IMR-90 (cell line): ENCODE measurements at places on chromosomes 5 and 9. TPM values are rescaled to one million over a fixed set of nuclear protein-coding genes. Genes with fewer than 3 reads are reported as not detected.

The CCL28 gene
- under 0.01 TPM in 2 replicates for total RNA-seq

The SAPCD2 gene
- 3.3 and 3.4 TPM in 2 replicates for total RNA-seq

The CDHR2 gene
- total RNA-seq = not detected in 2 replicates

The NRARP gene
- not detected in 2 replicates for total RNA-seq

The SNAPC4 gene
- total RNA-seq = 2.5 and 3.1 TPM in 2 replicates

The PCDHA12 gene
- not detected in 2 replicates for total RNA-seq

The LCP2 gene
- not detected in 2 replicates for total RNA-seq

The ECM2 gene
- total RNA-seq = under 0.01 and 0.36 TPM in 2 replicates

The CBY3 gene
- total RNA-seq = 0.18 TPM in 1 of 2 replicates, not detected in the other

The NTNG2 gene
- 0.28 and 0.54 TPM in 2 replicates for total RNA-seq

The PCDHA1 gene
- total RNA-seq = under 0.01 TPM in 1 of 2 replicates, not detected in the other
